Hematopoietic multipotent progenitor cell (in vitro differentiated cells): ENCODE measurements at places on chromosomes 4 and X. TPM values are rescaled to one million over a fixed set of nuclear protein-coding genes. Genes with fewer than 3 reads are reported as not detected.

DNA sequence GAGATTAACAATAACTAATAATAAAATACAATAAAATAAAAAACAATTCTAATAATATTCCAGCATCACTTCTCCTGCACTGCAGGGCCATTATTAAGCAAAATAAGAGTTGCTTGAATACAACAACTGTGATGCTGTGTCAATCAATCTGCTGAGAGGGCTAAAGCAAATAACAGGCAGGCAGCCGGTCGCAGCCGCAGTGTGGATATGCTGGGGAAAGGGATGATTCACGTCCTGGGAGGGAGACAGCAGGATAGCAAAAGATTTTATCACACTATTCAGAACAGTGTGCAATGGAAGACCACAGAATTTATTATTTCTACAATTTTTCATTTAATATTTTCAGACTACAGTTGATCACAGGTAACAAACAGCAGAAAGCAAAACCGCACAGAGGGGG is 76.5 kb upstream of the SMARCAD1 start:
- DNase-seq = no peak

- no peak for DNase-seq
Measured at GRCh38 chr4:101067383-101067782, 279.9 kb downstream of the PPP3CA start.

DNA sequence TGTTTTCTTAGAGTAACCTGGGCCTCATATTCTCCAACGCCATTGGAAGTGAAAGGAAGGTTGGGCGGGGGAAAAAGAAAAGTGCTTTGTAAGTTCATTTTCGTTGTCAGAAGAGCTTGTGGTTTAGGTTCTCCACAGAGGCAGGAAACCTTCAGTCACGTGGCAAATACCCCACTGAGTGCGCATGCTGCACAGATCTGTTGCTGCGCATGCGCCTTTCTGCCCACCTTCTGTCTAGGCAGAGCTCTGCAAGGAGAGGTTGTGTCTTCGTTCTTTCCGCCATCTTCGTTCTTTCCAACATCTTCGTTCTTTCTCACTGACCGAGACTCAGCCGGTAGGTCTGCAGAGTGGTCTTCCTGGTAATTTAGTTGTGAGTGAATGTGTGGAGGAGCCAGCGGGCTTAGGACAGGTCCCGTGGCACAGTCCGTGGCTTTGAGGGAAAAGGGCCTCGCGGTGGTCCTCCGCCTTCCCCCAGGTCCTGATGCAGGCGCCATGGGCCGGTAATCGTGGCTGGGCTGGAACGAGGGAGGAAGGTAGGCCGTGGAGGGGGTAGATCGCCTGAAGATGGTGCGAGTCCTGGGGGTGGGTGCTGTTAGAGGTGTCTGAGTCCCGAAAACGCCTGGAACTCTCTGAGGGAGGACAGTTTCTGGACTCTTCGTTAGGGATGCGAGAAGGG is at the start of gene PAGE5:
TSS of gene PAGE5 (plus strand) at position 228 of the 676 bp plus-strand sequence. CDS start 1,037 bp downstream, outside the sequence.
- no peak for DNase-seq

DNA sequence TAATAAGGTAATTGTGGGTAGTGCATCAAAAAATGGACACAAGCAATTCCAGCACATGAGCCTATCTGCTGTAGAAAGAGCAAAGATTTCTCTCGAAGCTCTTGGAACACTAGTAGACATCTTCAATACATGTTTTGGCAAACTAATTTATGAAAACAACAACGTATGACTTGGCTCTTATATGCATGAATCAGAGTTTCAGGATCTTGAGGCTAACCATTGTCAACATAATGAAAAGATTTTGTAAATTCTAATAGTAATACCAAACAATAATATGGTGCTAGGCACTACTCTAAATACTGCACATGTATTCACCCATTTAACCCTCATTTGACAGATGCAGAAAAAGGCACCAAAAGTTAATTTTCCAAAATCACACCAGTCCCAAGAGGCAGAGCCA is 25.1 kb upstream of the ANKRD50 start:
- no peak for DNase-seq

DNA sequence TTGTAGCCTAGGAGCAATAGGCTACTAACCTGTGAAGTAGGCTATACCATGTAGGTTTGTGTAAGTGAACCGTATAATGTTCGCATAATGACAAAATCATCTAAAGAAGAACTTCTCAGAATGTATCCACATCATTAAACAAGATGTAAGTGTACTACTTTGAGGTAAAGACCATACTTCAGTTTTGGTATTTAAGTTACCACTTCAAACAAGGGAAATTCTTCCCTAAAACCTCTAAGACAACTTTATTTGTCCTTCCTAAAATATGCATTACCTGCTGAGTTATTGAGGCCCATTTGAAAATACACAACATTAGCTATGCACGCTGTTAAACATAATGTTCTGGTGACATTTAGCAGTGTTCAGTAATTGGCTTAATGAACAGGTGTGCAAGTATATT is 182.7 kb downstream of the RPA4 start:
- no peak for DNase-seq

Gene CYLC1
- not detected for total RNA-seq

GRCh38 chr4:165398570-165398969 is 19.8 kb downstream of the CPE start:
- DNase-seq = no peak

DNA sequence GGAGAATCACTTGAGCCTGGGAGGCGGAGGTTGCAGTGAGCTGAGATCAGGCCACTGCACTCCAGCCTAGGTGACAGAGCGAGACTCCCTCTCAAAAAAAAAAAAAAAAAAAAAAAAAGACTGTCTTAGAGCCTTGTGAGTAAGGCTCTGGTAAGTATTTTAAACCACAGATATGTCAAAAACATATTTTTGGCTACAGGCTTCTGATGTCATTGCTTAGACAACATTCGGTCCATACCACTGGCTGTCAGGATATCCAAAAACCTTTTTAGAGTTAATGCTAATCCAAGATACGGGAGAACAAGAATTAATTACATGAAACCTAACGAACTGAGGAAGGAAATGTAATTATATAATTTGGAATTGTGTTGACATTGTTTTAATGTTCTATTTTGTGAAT is 999.5 kb upstream of the PABPC4L start:
- no peak for DNase-seq

GRCh38 chrX:124764354-124764753 is 418.0 kb downstream of the SH2D1A start:
- no peak for DNase-seq

- DNase-seq = no peak
Measured at GRCh38 chrX:53768451-53768850, 81.9 kb upstream of the HUWE1 start.

GRCh38 chrX:70264784-70265183 is 3.4 kb upstream of the ARR3 start:
- no peak for DNase-seq

Gene PYURF
- 65.7 TPM for total RNA-seq

Gene RNF175
- not detected for total RNA-seq

Gene HPSE
- 0.81 TPM for total RNA-seq

DNA sequence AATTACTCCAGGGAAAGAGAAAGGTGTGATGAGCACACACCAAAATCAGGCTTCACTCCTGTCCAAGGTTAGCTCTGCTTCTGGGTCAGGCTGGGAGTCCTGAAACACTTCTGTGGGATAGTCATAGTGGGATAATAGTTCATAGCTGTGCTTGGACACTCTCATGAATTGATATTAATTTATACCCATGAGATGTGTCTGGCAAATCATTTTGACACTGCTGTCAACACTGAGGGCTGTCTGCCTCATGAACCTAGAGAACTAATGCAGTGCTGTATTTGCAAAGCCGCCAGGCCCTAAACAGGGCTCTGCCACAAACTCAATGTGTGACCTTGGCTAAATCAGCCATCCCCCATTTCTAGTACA is 24.5 kb upstream of the PGRMC1 start:
- DNase-seq = no peak

DNA sequence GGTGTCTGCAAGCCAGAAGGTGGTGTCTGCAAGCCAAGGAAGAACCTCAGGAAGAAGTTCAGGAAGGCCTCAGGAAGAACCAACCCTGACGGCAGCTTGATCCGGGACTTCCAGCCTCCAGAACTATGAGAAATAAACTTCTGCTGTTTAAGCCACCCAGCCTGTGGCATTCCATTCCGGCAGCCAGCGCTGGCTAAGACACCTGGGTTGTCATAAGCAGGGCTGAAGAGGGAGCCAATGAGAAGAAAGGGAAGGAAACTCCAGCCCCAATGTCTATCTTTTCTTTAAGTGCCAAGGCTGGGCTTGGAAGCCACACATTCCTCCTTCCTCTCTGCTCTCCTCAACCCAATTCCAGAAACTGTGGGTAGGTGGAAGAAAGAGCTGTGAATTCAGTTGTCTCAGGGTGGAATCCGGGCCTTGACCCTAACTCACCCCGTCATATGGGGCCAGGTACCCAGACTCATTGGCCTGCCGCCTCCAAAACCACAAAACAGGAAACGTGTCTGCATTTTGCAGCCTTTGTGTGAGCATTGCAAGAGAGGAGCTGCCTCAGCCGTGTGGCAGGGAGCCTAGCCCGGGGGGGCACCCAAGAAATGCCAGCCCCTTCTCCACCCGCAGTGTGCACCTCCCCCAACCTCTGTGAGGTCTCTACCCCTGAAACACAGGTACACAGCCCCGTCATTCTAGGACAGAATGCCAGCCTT is 26.8 kb downstream of the CRMP1 start:
- peak; percentile 40 for DNase-seq

Gene TMSB15A
- total RNA-seq = under 0.01 TPM

- DNase-seq = no peak
Measured at GRCh38 chr4:75698963-75699228, 25.5 kb upstream of the USO1 start.

GRCh38 chrX:129522184-129523078 is 859 bp downstream of the SMARCA1 start:
- DNase-seq = no peak

Gene NPY1R
- not detected for total RNA-seq

Gene HSFX2
- total RNA-seq = not detected

- DNase-seq = no peak
Measured at GRCh38 chrX:43850629-43851028, 31.6 kb downstream of the MAOB start.

- DNase-seq = no peak
Measured at GRCh38 chr4:158884280-158884679, 115.5 kb downstream of the FNIP2 start.

DNA sequence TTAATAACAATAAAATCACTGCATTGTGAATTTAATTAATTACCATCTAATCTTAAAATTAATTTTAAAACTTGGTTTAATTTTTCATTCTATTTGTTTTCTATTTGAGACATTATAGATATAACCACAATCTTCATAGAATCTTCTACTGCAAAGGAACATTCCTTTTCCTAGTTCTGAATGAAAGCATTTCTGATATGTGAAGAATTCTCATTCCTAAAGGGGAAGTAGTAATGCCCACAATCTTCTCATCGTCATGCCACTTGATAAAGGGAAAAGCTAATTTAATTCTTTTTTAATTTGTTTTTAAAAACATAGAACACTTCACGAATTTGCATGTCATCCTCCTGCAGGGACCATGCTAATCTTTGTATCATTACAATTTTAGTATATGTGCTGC is 23.7 kb downstream of the MGARP start:
- DNase-seq = no peak

GRCh38 chr4:134531013-134531412 is 329.4 kb upstream of the PABPC4L start:
- DNase-seq = no peak

- no peak for DNase-seq
Measured at GRCh38 chrX:136525738-136526606, 6.0 kb upstream of the VGLL1 start.

Gene SLC10A6
- total RNA-seq = under 0.01 TPM

GRCh38 chrX:20596856-20597255 is 330.1 kb upstream of the RPS6KA3 start:
- no peak for DNase-seq
